ENCODE measurements at places on chromosomes 2 and 18.

DNA sequence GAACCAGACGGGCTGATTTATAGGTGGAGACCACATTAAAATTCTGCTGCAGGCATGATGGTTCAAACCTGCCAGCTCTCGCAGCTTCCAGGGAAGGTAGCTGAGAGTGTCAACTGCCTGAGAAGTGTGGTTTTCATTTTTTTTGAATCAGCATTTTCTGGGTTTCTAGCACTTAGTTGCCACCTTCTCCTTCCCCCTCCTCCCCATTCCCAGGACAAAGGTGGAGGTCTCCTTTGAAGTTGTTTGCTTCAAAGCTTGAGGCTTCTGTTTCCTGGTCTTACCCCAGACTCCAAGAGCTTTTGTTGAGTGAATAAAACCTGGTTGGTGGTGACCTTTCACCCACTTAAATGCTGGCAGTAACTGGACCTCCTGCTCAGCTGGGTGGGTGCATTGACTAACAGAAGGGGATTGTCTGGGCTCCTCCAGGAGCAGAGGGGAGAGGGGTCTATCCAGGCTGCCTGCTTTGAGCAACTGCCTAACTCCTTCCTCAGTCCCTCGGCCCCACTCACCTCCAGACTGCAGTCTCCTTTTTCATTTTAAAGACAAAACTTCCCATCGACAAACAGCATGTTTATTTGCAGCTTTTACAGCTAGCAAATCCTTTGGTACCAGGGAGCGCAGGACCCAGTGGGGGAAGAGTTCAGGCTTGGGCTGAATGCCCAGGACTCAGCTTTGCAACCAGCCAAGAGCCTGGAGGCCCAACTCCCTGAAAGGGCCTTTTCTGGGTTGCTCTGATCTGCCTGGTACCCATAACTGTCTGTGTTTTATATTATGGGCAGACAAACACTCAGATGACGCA, 3.5 kb downstream of the RHOB start:
- DNase-seq, result no peak

GRCh38 chr18:4394700-4395099, 60.4 kb downstream of the DLGAP1 start:
- no peak for DNase-seq

DNA sequence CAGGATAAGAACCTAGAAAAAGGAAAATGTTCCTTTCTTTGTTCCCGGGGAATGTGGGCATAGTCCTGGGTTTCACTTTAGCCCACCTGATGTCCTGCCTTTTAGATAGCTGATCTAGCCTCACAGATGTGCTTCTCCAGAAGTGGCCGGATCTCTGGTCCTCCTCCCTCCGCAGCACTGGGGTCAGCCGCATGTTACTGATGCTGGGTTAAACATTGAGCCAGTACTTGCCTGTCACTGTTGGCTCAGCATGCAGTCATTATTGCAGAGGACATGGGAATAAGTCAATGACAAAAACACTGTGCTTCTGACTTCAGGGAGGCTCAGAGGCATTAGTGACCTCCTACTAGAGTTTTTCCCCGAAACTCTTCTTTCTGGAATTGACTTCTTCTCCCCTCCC, 27.6 kb downstream of the NCK2 start:
- DNase-seq, result no peak

DNA sequence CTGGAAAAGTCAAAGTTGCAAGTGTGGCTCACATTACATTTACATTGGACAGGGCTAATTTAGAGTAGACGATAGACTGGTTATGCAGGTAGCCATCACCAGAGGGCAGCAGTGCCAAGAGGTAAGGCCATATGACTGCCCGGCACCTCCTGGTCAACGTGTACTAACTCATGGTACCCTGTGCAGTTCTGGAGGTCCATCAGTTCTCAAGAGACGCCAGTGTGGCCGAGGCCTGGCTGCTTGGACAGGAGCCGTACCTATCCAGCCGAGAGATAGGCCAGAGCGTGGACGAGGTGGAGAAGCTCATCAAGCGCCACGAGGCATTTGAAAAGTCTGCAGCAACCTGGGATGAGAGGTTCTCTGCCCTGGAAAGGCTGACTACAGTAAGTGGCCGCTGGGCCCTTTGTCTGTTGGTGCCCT, 65.8 kb upstream of the EML6 start:
- DNase-seq, result no peak

DNA sequence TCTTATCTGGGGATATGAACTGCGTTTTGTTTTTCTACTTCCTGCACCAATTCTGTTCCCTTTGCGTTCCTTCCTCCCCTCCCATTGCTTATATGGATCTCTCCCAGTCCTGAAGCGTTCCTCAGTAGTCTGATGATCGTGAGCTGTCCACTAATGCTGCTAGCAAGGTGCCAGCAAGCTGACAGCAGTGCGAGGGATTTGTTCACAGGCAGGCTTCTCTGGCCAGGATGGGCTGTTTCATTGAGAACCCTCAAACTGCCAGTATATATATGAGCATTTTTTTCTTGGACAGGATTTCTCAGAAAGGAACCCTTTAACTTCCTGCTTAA, 40.1 kb downstream of the GTF3C3 start:
- no peak for DNase-seq

DNA sequence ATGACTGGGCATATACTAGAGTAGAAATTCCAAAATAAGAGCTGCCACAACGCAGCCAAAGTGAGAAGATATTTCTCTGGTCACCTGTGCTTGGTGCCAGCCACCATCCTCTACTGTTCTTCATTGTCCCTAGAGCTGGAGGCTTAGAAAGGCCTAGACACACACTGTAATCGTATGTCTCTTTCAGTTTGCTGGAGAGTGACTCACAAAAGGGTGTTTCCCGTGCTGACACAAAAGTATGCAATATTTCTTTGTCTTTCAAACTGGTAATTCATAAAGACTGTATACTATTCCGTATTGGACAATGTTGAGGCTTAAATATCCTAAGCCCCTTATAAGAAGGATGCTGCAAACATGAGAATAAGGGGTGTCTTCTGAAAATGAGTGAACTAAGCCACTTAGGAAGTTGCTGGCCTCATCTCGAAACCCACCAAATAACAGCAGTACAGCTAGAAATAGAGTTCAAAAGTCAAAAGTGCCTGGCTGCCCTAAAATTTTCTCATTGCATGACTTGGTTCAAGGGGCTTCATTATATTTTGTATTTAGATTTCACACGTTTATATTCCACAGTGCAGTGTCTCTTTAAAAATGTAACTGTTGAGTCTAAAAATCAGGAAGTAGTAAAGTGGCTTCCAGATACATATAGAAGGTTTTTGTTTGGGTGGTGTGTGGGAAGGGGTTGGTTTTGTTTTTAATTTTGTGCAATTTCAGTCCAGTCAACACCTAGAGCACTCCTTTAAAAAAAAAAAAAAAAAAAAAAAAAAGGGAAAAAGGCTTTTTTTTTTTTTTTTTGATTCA, 601.1 kb downstream of the ARHGAP15 start:
- DNase-seq, result no peak

DNA sequence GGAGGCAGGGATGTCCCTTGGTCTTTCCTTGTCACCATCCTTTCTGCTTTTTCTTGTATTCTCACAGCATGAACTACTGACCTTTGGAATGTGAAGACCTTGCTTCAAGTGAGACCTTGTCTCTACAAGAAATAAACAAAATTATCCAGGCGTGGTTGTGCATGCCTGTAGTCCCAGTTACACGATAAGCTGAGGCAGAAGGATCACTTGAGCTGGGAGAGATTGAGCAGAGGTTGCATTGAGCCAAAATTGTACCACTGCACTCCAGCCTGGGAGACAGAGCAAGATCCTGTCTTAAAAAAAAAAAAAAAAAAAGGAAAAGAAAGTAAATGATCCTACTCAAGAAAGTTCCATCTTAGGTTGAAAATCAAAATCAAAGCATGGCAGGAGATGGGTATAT, 173.7 kb downstream of the IRS1 start:
- no peak for DNase-seq

Measured in KG1 (cell line).